HCT116 (cell line): ENCODE measurements at places on chromosomes 12 and 14.

DNA sequence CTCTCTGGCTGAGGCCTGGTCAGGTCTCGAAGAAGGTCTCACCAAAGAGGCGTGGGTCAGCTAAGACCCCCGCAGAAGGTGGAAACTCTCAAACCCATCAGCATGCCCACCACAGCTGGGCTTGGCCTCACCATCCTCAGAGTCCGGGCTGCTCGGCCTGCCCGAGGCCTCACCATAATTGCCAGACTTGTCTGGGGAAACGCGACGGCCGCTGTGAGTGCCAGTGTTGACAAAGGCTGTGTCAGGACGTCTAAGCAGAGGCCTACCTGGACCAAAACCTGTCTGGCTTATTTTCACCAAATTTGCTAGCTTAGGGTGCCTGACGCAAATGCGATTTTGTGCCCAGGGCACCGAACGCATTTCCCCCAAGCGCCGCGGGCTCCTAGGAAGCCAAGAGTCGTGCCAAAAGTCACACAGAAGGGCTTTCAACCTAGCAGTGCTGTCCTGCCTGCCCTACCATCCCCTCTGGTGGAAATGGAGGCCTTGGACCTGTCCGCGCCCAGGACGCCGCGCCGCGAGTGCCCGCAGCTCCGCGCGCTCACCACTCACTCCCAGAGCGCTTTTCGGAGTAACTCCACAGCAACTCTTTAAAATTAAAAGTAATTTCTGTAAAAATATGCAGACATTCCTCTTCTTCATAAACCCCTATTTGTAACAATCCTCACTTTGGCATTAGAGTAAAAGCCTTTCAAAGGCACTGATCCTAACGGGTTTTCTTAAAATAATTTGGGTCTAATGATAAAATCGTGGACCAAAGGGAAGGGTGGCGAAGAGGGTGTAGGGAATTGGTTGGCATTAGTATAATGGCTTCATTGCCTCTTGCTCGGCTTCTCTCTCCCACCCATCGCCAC lies 1.2 kb upstream of the ALX1 start:
- DNase-seq: no peak

- no peak for DNase-seq
Observed at GRCh38 chr14:21093769-21094681, 4.4 kb downstream of the ZNF219 start.

DNA sequence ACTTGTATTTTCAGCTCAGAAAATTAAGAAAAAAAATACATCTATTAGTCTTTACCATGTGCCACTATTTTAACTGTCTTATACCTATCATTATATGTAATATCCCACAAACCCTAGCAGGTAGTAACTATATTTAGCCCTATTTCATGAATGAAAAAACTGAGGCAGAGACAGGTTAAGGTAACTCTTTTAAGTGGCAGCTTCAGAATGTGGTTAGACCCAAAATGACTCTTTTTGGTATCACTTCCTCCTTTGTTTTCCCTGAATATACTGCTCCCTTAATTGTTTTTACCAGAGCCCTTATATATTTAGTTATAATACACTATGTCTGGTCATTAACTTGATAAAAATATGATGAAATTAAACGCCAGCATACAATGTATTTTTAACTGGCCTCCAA lies 235.6 kb upstream of the RPL10L start:
- DNase-seq: no peak

- peak; percentile 16 for DNase-seq
Observed at GRCh38 chr14:71591929-71592328, 340.3 kb upstream of the RGS6 start.

- no peak for DNase-seq
Observed at GRCh38 chr12:46847001-46847400, 21.2 kb upstream of the SLC38A4 start.

DNA sequence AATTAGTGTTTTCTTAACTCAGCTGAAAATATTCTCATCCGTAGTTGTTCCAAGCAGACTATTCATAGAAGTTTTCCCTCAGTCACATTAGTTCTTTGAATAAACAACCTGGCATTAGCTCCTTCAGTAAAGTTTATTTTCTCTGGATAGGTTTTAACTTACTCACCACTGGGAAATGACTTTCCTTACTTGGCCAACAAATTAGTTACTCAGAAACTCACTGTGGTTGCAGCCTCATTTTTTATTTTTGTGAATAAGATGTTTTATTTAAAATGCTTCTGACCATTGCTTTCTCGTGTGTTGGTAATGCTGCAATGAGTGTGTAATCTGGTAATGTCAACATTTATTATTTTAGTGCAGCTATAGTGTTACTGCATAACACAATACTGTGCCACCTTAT lies 74.9 kb downstream of the NOVA1 start:
- DNase-seq: no peak

DNA sequence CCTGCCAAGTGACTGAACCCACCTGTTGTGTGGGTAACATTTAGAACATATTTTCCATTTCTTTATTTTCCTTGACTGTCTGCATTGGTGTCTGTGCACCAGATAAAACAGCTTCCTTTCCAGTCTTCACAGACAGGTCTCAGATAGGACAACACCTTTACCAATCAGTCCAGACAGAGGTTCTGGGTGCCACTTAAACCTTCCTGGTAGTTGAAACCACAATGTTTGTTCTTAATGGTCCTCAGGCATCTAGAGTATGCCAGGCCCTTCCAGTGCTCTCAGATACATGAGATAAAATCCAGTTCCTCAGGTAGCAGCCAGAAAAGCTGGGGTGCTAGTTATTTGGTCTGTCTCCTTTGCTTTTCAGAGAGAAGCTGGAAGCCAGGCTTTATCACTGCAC lies 7.0 kb upstream of the CLEC2D start:
- no peak for DNase-seq

GRCh38 chr12:124842073-124842749 lies 21.5 kb downstream of the SCARB1 start:
- DNase-seq: no peak

DNA sequence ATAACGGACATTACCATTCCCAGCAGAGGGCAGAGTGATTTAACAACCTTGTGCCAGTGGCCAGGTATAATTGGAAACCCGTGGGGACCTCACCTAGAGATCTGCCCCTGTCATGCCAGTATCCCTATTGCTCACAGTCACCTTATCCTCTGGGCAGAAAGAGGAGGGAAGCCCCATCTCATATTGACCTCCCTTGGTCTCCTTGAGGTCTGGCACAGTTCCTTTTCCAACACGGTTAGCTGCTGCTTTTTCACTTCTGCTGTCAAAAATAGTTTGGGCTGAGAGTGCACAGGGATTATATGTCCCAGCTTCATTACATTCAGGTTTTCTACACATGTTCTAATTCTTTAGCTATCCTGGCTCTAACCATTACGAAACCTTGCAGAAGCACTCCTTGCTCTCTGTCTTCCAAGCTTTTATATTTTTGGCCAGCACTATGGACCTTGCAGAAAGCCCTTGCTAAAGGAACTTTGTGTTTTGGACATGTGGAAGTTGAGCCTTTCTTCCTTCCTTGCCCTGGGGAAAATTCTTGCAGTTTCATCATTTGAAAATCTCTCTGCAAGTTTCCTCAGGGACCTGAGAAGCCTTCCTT lies 111.7 kb upstream of the MIS18BP1 start:
- DNase-seq: no peak

DNA sequence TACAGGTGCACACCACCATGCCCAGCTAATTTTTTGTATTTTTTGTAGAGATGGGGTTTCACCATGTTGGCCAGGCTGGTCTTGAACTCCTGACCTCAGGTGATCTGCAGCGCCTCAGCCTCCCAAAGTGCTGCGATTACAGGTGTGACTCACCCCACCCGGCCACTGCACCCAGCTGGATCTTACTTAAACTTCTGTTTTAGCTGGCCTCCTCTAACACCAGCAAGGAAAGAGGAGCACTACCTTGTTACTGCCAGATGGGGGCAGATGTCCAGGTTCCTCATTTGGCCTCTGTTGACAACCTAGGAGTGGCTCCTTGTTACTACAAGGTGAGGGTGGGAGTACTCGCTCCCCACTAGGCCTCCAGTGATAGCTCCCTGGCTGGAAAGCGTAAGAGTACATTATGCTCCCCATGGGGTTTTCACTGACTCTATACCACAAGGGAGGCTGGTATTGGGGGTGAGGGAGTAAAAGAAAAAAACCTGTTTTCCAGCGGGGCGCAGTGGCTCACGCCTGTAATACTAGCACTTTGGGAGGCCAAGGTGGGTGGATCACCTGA lies 13.2 kb upstream of the ARF6 start:
- peak; percentile 95 for DNase-seq

DNA sequence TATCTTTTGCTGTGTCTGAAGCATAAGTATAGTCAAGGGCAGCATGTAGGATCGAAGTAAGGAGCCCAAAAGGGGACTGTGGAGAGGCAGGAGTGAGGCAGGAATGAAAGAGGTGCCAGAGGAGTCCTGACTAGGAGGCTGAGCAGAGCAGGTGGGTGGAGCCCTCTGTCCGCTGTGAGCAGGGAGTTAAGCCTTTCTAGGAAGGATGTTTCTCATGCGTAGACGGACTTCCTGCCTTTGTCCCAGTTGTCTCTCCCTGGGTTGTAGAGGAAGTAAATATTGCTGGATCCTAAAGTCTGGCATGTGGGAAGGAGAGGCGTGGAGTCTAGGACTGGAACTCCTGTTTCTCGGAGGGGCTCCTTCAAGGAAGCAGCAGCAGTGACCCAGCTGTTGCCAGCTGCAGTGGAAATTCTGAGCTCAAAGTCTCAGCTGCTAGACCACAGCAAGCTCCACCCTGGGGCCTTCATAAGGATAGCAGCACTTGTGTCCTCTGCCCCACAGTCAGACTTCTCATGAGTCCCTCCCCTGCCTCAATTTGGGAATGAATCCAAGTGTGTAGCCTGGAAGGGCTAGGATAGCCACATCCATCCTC lies 44.0 kb downstream of the RBMS2 start:
- no peak for DNase-seq

- DNase-seq: no peak
Observed at GRCh38 chr12:53245286-53245685, 13.3 kb upstream of the RARG start.

DNA sequence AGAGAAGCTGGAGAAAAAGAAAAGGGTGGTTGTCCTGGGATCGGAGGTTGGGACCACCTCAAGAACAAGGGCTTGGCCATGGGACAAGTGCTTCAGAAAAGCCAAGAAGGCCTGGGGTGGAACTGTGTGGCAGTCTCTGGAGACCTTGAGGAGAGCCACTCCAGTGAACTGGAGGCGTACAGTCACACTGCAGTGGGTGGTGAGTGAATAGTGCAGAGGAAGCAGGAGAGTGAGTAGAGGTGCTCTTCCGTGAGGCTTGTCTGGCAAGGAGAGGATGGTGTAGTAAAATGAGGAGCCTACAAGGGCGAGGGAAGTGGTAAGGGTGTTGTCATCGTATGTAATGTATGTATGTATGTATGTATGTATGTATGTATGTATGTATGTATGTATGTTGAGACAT lies 20.9 kb downstream of the RASSF3 start:
- no peak for DNase-seq

GRCh38 chr12:47156167-47156736 lies 76.5 kb upstream of the AMIGO2 start:
- no peak for DNase-seq

- DNase-seq: no peak
Observed at GRCh38 chr12:78977304-78977867, 112.8 kb downstream of the SYT1 start.

DNA sequence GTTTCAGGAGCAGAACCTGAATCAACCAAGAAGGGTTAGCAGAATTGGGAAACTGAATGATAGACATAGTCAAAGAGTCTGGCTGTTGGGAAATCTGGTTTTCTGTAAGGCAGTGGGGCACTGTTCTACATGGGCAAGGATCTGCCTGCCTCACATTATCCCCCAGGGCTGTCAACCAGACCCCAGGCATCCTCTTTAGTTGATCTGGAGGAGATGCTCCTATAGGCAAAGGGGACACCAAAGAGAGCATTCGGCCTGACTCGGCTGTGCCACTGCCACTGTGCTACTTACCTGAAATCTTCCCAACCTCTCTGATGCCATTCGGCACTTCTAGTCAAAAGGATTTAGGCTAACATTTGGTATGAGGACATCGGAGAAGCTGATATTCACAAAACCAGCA lies 4.1 kb downstream of the ISCU start:
- DNase-seq: no peak

DNA sequence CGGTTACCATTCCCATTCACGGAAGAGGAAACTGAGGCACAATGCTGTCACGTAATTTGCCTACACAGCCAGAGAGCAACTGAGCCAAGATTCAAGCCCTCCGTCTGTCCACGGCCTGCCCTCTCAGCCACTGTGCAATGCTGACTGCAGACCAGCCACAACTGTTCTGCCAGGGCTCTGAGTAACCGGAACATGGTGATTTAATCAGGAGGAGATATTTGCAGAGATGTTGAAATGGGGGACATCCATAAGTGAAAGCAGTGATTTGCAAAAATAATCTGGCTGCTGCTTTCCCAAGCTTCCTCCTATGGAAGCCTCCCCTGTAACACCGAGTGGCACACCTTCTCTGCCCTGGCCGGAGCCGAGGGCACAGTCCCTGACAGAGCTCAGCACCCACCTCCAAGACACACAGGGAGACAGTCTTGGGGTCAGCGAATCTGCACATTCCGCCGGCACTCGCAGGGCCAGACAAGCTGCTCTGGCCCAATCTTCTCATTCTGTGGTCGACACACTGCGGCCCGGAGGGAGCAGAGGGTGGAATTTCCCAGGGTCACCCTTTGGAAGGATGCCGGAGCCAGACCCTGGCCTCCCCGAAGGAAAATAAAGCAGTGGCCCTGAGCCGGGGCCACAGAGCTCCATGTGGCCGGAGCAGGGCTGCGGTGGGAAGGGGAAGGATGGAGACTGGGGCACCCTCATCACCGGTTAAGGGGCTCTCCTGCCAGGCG lies 158.2 kb upstream of the DIO3 start:
- DNase-seq: no peak

DNA sequence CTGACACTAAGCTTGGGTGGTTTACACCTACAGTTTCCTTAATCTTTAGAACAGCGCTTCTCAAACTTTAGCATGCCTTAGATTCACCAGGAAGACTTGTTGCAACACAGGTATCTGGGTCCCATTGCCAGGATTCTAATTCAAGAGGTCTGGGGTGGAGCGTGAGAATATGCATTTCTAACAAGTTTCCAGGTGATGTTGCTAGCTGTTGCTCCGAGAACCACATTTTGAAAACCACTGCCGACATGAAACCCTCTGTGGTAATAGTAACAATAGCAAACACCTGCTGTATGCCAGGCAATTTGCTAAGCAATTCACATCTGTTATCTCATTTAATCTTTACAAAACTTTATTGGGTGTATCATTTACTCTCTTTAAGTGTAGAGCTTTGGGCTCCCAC lies 58.6 kb downstream of the TRHDE start:
- no peak for DNase-seq

DNA sequence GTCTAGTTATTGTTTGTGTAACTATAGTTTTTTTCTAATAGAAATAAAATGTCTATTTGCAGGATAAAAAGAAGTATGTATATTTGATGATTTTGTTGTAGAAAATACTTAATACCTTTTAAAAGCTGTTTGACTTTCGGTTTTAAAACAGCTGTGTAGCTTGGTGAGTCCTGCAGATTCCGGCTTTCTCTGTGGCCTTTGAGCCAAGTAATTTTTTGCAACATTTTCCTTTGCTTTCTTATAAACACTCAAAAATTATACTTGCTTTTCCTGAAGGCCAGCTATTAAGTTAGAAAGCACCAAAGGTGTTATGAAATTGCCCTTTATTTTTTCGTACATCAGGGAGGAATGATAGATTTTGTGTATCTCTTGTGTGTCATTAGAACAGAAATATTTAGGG lies 63.6 kb downstream of the CRADD start:
- no peak for DNase-seq
